ENCODE measurements at places on chromosomes 6 and 20.

DNA sequence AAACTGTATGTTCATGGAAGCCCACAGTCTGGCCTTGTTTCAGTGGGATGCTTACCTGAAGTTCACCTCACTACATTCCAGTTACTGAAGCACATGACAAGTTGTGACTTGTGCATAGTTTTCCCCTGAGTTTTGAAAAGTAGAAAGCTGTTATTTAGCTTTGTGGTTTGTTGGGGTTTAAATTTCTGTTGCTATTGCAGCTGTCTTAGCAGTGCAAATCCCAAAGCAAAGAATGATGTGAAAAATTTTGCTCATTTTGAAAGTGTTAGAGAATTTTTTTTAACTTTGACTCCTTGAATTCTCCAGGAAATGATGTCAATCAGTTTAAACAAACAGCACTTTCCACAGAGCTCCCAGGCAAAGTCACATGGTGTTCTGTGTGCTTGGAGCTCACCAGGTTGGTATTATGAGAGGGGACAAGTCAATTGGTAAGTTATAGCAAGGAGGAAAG lies 268.4 kb downstream of the ADGRG6 start:
- no peak for DNase-seq

DNA sequence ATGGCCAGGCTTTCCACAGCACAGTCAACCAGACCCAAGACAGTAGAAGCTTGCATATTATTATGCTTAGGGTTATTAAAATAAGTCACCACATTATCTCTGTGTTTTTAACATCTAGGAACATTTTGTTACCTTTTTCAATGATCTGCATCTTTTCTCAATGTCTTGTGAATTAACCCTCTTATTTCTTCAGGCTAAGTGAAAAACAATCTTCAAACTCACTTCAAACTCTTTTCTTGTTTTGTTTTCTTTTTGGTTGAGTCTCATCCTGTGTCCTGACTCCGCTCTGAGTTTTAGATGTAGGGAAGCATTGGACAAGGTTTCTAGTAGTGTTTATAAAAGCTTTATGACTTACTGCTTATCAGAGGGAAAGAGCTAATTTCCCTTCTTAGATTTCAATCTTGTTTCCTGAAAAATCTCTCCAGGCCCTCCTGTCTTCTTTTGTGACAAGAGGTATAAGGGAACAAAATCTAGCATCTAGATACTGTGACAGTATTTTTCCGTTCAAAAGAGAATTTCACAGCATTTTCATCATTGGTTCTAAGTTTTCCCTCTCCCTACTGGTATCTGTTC lies 26.2 kb downstream of the NOX3 start:
- DNase-seq = no peak

GRCh38 chr20:43408848-43409576 lies 48.7 kb upstream of the SRSF6 start:
- DNase-seq = peak; percentile 29

DNA sequence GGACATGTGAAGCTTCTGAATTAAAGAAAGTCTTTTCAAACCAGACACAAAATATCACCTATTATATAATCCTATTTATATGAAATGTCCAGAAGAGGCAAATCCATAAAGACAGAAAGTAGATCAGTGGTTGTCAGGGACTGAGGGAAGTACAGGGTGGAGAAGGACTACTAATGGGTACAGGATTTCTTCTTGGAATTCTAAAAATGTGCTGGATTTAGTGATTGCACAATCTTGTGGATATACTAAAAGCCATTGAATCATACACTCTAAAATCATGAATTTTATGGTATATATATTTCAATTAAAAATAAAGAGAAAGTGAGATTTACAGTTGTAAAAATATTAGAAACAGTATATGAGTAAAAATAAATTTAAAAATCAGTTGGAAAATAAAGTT lies 18.7 kb upstream of the MC3R start:
- no peak for DNase-seq

- no peak for DNase-seq
Measured at GRCh38 chr20:2871661-2872458, 1.4 kb upstream of the PTPRA start.

DNA sequence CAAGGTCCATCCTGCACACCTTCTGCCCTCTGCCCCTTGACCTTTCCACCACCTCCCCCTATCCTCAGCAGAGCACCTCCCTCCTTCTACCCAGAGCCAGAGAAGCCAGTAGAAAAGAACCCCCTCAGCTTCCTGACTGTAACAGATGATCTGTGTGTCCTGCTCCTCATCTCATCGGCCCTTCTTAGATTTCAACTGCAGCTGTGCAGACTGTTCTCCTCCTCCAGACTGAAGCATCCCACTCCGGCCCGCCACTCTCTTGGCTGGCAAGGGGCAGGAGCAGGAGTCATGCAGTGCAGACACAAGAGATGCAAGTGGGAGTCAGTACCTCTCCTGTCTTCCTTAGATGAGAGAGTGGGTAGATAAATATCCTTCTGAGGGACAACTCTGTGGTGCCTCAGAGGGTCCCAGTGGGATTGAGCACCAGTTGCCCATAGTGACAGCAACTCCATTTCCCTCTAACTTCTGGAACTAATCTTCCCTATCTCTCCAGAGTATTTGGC lies 163.5 kb upstream of the MLN start:
- DNase-seq = no peak

DNA sequence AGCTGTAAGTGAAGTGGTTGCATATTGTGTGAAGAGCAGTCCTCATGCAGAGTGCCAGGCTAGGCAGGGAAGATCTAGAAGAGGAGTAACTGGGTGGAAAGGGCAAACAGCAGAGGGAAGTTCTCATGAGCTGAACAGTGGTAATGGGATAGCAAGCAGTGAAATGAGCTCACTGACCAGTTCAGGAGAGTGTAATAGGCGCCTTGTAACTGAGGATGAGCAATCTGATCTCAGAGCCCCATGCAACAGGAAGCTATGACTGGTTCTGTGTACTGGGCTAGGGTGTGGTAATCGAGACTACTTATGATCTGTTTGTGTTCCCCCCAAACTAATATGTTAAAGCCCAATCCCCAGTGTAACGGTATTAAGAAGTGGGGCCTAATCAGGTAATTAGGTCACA lies 98.6 kb downstream of the RFX6 start:
- no peak for DNase-seq

- no peak for DNase-seq
Measured at GRCh38 chr6:29694637-29695036, 13.7 kb upstream of the ZFP57 start.

DNA sequence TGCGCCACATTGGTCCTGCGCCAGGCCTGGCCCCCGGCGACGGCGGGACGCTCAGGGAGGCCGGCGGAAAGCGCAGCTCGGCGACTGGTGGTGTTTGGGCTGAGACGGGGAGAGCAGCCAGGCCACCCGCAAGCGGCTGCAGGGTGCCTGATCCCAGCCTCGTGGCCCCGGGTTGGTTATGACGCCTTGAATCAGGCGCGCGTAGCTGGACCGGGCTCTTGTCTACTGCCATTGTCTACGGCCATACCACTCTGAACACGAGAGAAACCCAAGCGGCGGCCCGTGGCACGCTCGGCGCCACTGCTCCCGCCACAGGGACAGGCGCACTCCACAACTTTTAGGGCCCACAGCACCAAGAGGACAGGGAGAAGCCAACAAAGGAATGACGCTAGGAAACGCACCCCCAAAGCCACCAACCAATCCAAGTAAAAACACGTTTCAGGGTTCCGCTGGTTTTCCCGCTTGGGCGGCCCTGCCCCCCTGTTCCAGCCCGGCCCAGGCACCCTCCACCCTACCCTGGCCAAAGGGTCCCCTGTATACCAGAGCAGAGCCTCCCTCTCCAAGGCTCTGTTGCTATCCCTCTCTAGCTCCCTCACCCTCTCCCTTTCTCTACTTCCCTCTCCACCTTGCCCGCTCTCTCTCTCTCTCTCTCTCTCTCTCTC lies 1849.3 kb upstream of the DEFB115 start:
- no peak for DNase-seq

- DNase-seq = no peak
Measured at GRCh38 chr6:20565342-20565741, 31.1 kb downstream of the CDKAL1 start.

GRCh38 chr20:22020201-22020600 lies 314.7 kb downstream of the PAX1 start:
- no peak for DNase-seq

- DNase-seq = no peak
Measured at GRCh38 chr6:14711704-14712379, 534.0 kb upstream of the JARID2 start.

GRCh38 chr6:107666084-107666980 lies 157.8 kb downstream of the SCML4 start:
- DNase-seq = no peak

GRCh38 chr6:108947114-108947854 lies 99.1 kb downstream of the ARMC2 start:
- no peak for DNase-seq

GRCh38 chr6:2381872-2382661 lies 136.7 kb upstream of the GMDS start:
- DNase-seq = no peak

GRCh38 chr20:45111799-45112471 lies 3.0 kb downstream of the WFDC5 start:
- peak; percentile 29 for DNase-seq

GRCh38 chr20:45497971-45498494 lies 17.4 kb downstream of the SPINT3 start:
- no peak for DNase-seq

GRCh38 chr6:110549277-110549676 lies 72.9 kb upstream of the SLC22A16 start:
- no peak for DNase-seq

DNA sequence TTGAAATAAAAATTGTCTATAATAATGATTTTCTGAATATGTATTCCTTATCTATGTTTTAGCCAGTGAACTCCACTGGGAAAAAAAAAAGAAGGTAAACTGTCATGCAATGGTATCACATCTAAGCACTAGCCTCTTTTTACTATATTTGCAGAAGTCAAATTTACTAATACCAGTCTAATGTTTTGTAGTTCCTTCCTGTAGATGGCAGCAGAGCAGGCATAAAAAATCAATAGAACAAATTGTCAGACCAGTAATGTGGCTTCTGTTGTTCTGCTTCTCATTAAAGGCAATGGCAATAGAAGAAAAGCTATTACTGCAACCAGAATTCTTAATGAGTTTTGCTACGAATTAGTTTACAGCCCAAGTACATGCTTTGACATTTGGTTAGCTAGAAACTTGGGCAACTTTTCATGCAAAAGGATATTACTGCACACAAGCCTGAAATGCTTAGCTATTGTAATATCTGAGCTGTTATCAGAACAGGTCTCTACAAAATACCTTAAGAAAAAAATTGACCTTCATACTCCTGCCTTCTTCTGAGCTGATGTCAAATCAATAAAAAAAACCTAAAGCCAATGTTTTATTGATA lies 476.9 kb downstream of the KHDRBS2 start:
- peak; percentile 45 for DNase-seq

DNA sequence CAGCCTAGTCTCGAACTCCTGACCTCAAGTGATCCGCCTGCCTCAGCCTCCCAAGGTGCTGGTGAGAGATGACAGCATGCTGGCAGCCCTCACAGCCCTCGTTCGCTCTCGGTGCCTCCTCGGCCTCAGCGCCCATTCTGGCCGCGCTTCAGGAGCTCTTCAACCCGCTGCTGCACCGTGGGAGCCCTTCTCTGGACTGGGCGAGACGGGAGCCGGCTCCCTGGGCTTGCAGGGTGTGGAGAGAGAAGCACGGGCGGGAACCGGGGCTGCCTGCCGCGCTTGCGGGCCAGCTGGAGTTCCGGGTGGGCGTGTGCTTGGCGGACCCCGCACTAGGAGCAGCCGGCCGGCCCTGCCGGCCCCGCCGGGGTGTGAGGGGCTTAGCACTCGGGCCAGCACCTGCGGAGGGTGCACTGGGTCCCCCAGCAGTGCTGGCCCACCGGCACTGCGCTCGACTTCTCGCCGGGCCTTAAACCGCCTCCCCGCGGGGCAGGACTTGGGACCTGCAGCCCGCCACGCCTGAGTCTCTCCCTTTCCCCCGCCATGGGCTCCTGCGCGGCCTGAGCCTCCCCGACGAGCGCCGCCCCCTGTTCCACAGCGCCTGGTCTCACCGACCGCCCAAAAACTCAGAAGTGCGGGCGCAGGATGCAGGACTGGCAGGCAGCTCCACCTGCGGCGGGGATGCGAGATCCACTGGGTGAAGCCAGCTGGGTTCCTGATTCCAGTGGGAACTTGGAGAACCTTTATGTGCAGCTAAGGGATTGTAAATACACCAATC lies 31.5 kb upstream of the RANBP9 start:
- no peak for DNase-seq

DNA sequence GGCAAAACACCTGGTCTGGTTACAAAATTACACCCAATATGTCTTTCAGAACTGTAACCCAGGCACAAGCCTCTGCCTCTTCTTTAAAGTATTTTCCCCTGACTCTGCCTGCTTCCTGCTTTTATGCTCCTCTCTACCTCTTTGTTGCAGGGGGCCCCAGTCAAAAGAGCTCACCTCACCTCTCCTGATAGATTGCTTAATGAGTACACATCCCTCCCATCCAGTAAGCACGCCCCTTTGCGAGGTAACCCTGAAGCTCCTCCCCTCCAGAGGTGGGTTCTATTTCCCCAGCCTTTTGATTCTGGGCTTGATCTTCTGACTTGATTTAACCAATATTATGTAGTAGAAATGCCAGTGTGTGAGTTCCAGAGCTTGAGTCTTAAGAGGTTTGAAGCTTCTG lies 56.6 kb upstream of the EYA2 start:
- no peak for DNase-seq

DNA sequence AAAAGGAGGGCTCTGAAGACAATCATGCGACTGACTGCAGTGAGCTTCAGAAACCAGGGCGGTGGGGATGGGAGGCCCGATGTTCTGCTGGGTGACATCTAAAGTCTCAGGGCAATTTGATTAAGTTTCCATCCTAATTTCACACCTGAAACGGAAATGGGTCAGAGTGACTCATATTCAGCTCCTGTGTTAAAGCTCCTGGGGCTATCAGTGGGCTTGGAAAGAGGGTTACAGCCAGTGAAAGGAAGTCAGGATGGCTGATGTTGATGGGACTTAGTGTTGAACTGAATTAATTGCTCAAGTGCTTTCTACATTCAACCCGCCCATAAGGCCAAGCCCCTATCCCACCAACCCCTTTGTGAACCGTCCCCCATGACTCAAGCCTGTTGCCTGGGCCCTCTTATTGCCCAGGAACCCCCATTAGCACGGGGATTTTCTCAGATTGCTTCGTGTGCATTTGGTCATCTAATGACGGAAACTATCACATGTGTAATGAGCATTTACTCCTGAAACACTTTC lies 47.1 kb upstream of the TBC1D7 start:
- DNase-seq = no peak

GRCh38 chr6:93550551-93551276 lies 131.4 kb upstream of the EPHA7 start:
- no peak for DNase-seq

- no peak for DNase-seq
Measured at GRCh38 chr6:2509711-2510110, 241.0 kb downstream of the MYLK4 start.

DNA sequence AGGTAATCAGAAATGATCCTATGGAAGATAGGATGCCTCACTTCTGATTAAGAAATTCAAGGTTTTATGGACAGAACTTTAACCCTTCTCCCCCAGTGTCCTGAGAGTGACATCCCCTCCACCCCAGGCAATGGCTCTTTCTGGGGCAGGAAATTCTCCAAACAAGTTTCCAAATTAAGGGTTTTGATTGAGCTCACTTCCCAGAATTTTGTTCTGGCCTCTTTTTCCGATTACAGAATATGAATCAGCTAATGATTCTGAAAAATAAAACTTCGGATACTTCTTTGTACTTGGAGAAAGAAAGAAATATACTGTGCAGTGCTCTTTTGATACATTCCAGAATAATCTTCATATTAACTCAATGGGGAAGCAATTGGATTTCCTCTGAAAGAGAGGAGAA lies 32.8 kb upstream of the TASP1 start:
- DNase-seq = no peak

Data from hematopoietic multipotent progenitor cell treated with erythropoietin and hydrocortisone succinate and interleukin-3 and kit ligand, for 8 days (in vitro differentiated cells).